ENCODE measurements at places on chromosomes 11 and 22. TPM values are rescaled to one million over a fixed set of nuclear protein-coding genes. Genes with fewer than 3 reads are reported as not detected.
A peak's percentile ranks its signal among the peaks of the same experiment; 100 is the strongest.

GRCh38 chr11:131219646-131220045, 150.8 kb upstream of the NTM start:
- DNase-seq, result no peak

GRCh38 chr11:65356394-65356972, 1.9 kb downstream of the TIGD3 start:
- DNase-seq, result no peak

DNA sequence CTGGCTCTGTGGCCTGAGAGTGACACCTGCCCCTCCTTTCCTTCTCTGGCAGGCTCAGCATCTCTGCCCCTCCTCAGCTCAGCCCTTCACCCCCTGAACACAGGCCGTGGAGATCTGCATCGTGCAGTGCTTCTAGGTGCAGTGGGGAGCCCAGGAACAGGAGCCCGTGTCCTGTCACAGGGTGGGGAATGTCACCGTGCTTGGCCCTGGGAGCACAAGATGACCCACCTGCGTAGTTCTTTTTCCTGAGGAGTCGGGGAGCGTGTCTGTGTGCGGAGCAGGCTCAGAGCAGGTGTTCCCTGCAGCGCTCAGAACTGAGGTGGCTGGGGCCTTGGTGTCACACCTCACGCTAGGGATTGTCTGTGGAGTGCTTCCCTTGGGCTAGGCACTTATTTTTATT, 10.6 kb downstream of the TBC1D22A start:
- no peak for DNase-seq

DNA sequence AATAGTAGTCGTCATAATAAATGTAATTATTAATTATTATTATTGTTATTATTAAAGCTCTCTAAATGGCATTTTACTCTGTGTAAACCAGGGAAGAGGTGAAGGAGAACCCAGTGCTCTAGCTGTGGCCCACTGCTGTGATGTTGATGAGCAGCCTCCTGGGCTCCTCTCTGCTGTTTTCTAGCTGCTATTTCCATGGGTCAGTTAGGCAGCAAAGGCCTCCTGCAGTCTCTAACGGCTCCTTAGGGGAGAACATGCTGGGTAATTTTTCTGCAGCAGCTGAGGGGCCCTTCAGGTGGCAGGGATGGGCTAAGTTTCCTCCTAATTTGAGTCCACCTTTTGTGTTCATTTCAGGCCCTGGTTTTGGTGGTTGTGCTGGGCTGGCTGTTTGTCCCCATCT, 24.6 kb downstream of the SLC5A1 start:
- DNase-seq, result no peak

- DNase-seq, result no peak
These were observed 19.1 kb downstream of the CCDC83 start for GRCh38 chr11:85874265-85874664.

DNA sequence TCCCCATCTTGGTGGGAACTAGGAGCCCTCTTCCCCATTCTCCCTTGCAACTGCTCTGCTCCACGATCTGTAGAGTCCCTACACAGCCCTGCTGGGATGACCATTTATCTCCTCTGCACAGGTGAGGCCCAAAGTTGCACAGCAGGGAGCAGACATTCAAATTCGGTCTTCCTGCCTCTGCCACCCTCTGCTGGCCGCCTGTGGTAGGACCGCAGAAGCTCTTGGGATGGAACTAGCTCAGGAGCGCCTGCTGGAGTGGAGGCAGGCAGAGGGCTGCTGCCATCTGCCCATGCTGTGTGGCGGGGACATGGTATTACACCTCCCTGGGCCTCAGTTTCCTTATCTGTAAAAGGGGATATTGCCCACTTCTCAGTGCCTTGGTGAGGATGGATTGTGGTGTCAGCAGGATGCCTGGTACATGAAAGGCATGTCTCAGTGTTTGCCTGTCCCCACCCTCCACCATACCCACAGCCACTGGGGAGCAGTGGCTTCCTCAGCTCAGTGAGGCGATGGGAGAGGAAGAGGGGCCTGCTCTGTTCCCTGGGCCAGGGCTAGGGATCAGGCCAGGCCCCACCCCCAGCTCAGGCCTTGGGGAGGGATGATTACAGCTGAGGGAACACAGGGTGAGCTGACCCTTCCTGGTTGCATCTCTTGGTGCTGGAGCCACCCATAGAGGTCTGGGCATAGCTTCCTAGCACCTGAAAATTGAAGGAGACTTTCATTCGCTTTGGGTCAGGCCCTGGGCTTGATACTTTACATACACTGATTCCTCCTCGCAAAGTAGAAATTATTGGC, 11.3 kb upstream of the OMP start:
- DNase-seq, result peak; percentile 88

DNA sequence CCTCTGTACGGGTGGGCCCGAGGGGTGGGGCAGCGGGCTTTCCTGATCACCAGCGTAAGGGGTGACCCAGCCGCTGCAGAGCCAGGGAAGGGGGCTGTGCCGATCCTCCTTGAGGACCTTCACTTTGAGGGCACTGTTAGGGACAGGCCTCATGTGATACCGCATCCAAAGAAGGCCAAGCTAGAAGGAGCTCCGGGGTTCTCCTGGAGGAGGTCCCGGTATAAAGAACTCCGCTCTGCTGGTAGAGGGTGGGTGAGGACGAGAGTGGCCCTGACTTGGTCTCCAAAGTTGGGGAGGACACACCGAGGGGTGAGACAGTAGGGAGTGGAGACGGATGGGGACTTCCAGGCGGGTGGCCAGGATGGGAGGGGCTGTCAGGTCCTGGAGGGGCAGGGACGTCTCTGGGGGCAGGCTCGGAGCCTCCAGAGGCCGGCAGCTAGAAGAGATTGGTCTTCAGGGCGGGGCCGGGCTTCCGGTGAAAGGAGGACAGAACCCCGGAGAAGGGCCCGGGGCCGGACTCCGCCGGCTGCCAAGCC, 4.6 kb downstream of the PHOX2A start:
- DNase-seq, result peak; percentile 31

Gene LAMTOR1
- total RNA-seq, result 68.3 TPM

Gene CRYBA4
- not detected for total RNA-seq

Gene CASTOR1
- 4.5 TPM for total RNA-seq

Gene TEX12
- total RNA-seq, result not detected

Measured in glutamatergic neuron (in vitro differentiated cells).